ENCODE measurements at places on chromosomes 3 and 15.

DNA sequence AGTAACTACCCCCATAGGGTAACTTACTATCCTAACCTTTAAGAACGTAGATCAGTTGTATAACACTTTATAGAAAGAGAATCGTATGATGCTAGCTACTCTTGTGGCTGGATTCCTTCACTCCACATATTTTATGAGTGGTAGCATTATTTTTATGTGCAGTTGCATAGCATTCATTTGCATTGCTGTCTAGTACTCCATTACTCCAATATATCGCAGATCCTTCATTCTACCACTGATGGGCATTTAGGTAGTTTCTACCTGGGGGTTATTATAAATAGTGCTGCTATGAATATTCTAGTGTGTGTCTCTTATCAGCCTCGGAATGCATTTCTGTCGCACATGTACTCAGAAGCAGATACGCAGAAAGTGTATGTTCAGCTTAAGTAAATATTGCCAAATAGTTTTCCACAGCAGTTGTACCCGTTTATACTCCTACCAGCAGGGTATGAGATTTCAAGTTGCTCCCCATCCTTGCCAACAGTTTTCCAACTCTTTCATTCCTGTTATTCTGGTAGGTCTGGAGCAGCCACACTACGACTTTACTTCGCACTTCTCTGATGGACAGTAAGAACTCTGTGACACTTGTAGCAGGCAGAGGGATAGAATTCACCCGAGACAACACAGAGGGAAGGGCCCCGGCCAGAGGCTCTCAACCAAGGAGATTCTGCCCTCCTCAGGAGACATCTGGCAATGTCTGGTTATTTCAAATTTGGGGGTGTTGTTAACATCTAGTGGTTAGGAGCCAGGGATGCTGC is 9.8 kb upstream of the VGLL4 start:
- DNase-seq, result no peak

DNA sequence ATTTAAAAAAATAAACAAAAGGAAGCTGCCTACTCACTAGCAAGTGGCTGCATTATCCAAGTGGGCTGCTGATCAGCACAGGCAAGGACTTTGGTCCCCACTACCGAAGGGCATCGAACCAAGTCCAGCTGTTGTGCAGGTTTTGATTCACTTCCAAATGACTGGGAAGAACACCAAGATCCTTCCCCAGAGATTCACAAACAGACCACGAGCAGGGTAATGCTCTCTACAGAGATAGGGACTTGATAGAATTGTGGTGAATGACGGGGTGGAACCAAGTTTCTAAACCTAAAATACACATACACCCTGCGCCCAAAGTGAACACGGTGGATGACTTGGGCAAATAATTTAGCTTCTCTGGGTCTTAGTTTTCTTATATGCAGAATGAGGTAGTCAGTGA is 203.7 kb upstream of the ICE2 start:
- DNase-seq, result no peak

- no peak for DNase-seq
Measured at GRCh38 chr3:64082961-64083541, 59.8 kb upstream of the PSMD6 start.

GRCh38 chr3:170564664-170565063 is 21.2 kb downstream of the SLC7A14 start:
- no peak for DNase-seq

GRCh38 chr15:68819495-68820294 is 1.0 kb downstream of the ANP32A start:
- peak; percentile 35 for DNase-seq

GRCh38 chr15:27742751-27743477 is 356.2 kb downstream of the OCA2 start:
- no peak for DNase-seq

- no peak for DNase-seq
Measured at GRCh38 chr3:128674161-128674784, 23.7 kb upstream of the RPN1 start.

GRCh38 chr3:139654637-139655365 is 23.0 kb downstream of the NMNAT3 start:
- DNase-seq, result no peak

DNA sequence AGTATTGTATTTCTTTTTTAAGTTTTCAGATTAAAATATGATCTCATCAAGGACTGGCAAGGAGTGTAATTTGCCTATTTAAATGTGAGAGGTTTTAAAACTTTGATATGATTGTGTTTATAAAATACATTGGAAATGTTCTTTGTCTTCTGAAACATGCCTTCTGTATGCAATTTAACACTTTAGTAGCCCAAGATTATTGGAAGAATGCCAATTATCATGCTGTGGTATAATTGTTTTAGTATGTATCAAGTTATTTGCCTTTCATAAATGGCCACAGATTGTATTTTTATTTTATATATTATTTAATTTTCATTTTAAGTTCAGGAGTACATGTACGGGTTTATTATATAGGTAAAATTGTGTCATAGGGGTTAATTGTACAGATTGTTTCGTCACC is 31.7 kb downstream of the ECT2 start:
- no peak for DNase-seq

DNA sequence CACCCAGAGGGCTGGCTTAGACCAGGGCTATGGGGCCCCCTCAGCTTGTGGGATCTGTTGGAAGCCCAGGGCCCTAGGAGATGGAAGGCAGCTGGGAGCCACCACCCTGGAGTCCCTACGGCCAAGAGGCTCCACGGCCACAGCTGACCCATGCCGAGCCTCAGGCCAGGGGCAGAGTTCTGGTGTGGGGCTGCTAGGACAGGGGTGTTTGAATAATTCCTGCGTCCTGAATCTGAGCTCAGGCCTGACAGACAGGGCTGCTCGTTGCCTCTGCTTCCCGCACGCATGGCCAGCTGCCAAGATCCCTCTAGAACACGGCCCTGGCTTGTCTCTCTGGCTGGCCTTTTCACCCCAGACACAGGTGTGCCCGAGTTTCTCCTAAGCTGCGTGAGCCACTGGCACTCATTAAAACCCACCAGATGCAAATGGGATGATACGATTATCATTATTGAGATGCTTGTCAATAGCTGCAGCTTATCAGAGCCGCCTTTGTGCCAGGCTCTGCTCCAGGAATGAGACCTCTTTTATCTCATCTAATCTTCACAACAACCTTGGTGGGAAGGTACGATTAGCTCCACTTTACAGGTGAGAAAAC is 70.2 kb downstream of the EFCAB12 start:
- no peak for DNase-seq

- no peak for DNase-seq
Measured at GRCh38 chr15:66802025-66803001, 100.3 kb downstream of the SMAD6 start.

DNA sequence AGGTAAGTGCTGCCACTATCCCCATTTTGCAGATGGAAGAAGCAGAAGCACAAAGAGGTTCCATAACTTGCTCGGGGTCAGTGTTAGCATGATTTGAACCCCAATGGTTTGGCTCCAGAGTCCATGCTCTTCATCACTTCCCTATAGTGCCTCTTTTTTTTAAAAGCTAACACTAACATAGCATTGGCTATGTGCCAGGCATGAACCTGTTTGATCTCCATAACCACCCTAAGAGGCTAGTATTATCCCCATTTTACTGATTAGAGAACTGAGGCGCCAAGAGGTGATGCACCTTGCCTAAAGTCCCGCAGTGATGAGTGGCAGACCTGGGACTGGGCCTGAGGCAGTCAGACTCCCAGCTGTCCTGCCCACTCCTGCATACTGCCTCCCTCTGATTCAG is 7.3 kb downstream of the LINGO1 start:
- DNase-seq, result no peak

DNA sequence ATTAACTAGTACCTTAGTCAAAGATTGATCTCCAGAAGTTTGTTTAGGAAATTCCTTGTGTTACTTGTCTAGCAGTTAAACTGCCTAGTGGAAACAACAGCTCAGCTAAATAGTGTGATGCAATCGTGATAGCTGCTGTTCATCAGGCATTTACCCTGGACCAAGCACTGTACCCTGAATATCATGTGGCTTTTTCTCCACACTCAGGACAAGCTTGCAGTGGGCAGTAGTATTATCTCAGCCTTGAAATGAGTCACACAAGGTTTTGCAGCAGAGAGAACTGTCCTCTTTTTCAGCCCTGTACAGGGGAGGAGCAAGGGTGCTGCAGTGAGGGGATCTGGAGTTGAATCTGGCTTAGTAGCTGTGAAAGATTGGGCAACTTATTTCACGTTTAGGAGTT is 208.4 kb downstream of the TP63 start:
- no peak for DNase-seq

DNA sequence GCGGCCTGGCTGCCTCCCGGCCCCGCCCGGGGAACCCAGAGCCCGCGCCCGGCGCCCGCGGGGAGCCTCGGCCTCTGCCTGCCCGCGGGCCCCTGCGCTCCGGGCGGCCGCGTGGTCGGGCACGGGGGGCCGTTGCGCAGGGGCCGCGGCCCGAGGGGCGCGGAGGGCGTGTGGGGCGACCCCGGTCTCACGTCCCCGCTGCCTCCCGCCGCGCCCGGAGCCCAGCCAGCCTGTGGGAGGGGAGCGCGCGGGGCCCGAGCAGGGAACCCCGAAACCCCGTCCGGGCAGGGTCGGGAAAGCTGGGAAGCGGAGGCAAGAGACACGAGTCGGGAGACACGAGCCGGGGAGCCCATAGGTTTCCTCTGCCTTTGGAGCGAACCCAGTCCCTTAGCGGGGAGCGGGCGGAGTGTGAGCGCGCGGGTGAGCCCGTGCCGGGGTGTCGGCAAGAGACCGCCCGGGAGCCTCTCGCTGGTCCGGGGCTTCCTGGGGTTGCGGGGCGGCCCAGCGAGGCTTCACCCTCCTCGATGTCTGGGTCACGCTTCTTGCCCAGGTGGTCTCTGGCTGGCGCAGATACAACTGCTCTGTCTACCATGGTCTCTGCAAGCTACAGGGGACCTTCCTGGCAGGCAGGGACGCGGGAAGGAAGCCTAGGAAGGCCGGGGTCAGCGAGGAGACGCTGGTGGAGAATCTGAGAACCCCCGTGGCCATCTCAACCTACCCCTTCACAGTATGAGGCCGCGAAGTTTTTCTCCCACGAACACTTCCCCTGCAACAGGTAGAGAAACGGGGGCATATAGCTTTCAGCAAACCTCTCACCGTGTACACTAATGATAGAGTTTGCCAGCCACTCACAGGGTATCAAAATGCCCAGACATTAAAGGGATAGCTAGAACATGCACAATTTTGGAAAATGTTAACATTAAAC is 586 bp downstream of the LRRK1 start:
- peak; percentile 8 for DNase-seq

DNA sequence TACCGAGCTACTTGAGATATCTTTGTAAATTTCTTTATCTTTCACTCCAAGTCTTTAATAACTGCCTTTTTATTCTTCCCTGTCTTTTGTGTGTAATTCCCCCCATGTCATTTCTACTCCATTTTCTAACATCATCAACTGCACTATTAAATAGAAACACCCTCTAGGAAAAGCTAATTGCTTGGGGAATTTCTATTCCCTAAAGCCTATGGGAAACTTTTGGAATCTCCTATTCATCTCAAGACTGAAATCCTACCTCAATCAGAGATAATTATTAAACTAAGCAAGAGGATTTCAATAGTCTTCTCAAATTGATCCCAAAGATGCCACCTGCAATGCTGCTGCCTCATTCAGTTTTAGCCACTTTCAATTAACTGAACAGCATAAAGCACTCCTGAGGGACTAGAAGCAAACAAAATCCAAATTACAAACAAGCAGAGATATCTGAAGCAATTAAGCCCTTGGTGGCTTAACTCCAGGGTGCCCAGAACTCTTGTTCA is 598.7 kb downstream of the IGSF11 start:
- no peak for DNase-seq

DNA sequence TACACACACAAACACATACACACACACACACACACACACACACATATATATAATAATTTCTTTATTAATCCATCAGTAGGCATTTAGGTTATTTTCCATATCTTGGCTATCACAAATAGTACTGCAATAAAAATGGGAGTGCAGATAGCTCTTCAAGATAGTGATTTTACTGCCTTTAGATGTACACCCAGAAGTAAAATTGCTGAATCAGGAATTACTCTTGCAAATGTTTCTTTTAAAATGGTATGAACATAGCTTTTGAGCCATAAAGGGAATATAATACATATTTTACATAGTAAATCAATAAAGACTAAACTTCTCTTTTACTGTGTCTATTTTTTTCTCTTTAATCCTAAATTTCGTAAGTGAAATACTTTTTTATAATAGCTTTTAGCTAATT is 1251.1 kb downstream of the ZPLD1 start:
- no peak for DNase-seq

DNA sequence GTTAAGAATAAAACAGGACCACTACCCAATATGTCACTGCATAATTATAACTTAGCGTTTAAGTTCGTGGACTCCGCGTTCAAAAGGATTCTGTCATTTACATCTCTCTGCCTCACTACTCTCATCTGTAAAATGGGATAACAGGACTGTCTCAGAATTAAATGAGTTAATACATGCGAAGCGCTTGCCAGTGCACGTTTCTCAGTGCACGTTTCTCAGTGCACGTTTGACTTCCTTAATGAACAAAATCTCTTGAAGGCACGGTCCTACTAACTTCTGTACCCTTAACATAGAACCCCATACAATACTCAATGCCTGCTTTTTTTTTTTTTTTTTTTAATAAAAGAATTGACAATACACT is 499 bp downstream of the RABL3 start:
- DNase-seq, result no peak

GRCh38 chr3:13282986-13283876 is 136.9 kb downstream of the NUP210 start:
- no peak for DNase-seq

DNA sequence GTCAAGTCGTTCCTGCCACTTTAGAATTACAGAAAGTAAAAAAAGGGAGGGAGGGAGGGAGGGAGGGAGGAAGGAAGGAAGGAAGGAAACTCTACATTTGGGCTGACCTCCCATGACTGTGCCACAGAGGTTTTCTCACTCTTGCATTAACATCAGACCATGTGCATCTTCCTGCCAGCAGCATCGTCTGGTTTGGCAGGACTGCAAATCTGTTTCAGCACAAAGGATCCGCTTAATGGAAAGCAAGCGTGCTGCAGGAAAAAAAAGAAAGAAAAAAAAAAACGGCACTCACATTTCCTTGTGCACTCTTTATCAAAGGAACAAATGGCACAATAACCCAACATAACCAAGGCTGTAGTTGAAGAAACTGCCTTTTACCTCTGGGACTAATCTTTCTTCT is 148.8 kb upstream of the HES1 start:
- DNase-seq, result no peak

DNA sequence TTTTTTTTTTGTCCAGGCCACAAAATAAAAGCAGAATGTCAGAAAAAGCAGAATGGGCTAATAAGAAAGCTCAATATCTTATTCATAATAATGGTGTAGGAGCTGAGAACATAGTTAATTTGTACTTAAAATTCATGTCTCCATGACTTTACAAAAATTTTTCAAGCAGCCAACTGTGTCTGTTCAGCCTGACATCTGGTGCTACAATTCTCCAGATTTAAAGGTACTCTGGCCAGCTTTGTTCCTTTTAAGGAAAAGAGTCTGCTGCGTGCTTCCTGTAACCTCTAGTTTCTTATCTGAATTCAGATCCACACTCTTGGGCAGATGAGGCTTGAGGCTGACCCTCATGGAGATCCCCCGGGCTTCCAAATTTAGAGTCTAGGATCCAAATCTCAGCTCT is 8.7 kb upstream of the RFX7 start:
- no peak for DNase-seq

Measured in stimulated activated CD4-positive, alpha-beta T cell treated with anti-CD3 and anti-CD28 coated beads, Interleukin-12 subunit alpha, Interleukin-12 subunit beta, amount 100 ng/mL, for 48 hours (primary cell).